ENCODE measurements at places on chromosomes 7 and 10.

DNA sequence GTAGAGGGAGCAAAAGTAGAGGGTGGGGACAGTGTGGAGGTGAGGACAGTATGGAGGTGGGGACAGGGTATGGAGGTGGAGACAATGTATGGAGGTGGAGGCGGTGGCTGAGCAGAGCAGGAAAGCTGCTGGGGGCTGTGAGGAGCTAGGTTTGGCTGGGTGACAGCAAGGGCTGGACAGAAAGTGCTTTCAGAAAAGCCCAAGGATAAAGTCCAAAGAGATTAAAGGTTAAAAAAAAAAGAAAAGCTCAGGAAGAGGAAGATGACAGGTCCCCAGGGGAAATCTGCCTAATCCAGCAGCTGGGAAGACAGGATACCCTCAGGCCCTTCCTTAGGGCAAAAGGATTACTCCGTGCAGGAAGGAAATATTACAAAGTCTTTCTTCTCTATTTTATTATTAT, 32.1 kb upstream of the PFKFB3 start:
- DNase-seq: no peak

GRCh38 chr10:133257489-133258065, 19.1 kb downstream of the ADAM8 start:
- peak; percentile 64 for DNase-seq

GRCh38 chr10:71278691-71279588, 40.1 kb upstream of the SLC29A3 start:
- DNase-seq: no peak

- peak; percentile 51 for DNase-seq
Measured at GRCh38 chr7:95527033-95527775, 41.5 kb downstream of the ASB4 start.

- DNase-seq: no peak
Measured at GRCh38 chr7:155268921-155269650, 28.6 kb upstream of the INSIG1 start.

- DNase-seq: no peak
Measured at GRCh38 chr10:72735288-72735936, 43.5 kb downstream of the MCU start.

- DNase-seq: no peak
Measured at GRCh38 chr7:108347616-108348015, 108.6 kb downstream of the NRCAM start.
